ENCODE measurements at places on chromosomes 6 and 20. TPM values are rescaled to one million over a fixed set of nuclear protein-coding genes. Genes with fewer than 3 reads are reported as not detected.

GRCh38 chr6:107803957-107804356 lies 20.2 kb downstream of the SCML4 start:
- DNase-seq: no peak

DNA sequence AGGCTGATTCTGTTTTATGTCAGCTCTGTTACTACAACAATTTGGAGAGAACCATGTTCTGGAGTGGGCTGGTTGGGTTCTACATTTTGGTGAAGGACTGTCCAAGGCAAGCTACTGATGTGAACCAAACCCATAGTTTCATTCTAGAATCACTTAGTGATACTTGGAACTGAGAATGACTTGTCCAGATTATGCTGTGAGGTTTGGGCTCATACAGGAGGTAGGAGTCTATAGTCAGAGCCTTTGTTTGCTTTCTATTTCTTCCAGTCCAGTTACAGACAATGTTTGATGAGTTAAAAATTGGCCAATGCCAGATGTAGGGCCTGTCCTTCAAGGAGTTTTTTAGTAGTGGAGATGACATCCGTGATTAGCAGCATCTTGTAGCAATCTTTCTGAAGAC lies 97.9 kb downstream of the LRRC1 start:
- DNase-seq: no peak

DNA sequence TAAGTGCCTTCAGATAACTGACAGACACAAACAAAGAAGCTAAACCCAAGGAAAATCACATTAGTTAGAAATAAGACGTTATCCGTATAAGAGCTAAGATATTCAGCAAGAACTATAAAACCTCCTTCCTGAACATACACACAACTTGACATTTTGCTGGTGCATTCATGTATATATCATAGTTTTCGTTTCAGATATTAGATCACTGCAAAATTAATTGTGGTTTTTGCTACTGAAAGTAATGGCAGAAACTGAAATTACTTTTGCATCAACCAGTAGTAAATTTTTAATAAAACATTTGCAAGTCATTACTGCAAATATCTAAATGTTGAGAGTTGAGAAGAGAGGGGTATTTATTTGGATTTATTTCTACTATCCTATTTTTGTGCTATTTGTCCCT lies 26.1 kb upstream of the KCNQ5 start:
- no peak for DNase-seq

Gene TP53INP2
- 2.2 TPM for total RNA-seq

GRCh38 chr6:27868311-27868710 lies 43.9 kb downstream of the OR2B2 start:
- no peak for DNase-seq

Gene SCGN
- not detected for total RNA-seq

Gene DEFB116
- not detected for total RNA-seq

DNA sequence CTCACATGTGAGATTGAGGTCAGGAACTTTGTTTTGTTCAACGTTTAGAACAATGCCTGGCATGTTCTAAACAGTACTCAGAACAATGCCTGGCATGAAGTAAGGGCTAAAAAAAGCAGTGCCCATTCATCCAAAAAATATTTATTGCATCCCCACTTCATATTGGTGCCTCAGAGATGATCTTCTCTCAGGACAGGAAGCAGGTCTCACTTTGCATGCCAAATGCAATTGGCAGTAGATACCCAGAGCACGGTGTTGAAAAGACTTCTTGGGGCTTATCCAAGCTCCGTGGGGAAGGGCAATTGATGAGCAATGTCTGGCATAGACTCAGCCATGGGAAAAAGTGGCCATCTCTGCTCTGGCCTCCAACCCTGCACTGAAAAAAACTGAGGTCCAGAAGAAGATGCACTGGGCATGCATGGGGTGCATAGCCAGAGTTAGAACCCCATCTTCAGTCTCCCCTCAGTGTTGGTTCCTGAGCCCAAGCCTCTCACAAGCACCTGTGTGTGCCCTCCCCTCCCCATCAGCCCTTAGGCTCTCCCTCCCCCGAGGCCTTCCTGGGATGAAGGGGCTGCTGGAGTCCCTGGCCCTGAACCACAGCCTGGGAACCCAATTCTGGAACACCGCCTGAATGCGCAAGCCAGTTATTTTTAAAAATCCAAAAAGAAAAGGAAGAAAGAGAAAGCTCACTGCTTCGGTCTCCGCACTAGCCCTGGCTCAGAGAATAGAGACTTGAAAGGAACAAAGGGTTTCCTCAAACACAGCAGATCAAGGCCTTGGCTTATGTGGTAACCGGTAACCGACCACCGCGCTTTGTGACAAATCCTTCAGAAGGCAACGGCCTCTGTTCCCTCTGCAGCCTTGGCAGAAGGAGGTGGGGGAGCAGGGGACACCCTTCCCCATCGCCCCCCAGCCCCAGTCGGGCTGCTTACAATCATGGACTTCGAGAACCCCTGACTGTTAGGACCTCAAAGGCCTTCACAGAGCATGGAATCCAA lies 78.5 kb upstream of the SIRPA start:
- DNase-seq: no peak

Gene MYO6
- 7.1 TPM for total RNA-seq

DNA sequence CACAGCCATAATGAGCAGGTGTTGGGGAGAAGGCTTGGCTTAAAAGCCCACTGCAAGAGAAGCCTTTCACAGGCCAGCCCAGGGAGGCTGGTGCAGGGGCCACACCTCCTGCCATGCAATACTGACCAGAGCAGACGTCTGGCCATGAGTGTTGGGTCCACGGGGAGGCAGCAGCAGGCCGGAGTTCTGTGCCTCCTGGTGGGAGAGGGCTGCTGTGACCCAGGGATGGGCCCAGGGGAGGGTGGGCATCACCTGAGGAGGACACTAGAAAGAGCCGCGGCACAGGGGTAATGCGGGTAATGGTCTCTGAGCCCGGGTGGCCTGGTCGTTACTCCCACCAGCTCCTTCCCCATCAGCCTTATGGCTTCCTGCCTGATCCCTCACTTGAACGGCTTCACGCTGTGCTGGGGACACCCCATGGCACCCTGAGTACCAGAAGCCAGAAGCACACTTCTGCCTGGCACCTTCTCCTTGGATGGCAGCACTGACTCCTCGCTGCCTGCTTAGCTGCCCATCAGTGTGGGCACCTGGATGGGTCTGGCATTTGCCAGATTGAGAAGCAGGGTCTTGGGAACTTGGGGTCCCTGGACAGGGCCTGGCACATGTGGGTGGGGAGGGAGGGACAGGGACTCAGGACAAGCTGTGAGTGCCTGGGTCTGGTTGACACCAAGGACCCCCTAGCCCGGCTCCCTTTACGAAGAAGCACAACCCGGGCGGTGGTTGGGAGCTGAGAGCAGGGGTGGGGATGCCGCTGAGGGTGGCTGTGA lies 108.8 kb downstream of the ASXL1 start:
- no peak for DNase-seq

Gene GPR6
- total RNA-seq: not detected

DNA sequence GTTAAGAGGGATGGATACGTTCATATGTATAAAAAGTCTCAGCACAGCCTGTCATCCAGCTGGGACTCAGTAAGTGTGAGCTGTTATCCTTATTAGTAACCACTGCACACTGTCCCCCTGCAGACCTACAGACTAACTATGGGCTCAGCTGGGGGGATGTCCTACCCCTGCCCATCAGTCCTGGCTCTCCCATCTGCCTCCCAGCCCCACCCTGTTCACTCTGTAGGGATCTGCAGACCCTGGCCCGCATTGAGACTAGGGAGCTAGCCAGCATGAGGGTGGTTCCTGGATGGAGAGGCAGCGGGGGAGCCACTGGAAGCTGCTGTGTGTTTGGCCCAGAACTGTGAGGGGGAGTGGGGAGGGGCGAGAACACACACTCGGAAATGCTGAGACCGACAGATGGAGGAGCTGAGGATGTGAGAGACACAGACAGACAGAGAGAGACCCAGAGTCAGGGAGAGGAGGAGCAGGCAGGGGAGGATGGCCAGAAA lies 17.1 kb downstream of the XKR7 start:
- no peak for DNase-seq

DNA sequence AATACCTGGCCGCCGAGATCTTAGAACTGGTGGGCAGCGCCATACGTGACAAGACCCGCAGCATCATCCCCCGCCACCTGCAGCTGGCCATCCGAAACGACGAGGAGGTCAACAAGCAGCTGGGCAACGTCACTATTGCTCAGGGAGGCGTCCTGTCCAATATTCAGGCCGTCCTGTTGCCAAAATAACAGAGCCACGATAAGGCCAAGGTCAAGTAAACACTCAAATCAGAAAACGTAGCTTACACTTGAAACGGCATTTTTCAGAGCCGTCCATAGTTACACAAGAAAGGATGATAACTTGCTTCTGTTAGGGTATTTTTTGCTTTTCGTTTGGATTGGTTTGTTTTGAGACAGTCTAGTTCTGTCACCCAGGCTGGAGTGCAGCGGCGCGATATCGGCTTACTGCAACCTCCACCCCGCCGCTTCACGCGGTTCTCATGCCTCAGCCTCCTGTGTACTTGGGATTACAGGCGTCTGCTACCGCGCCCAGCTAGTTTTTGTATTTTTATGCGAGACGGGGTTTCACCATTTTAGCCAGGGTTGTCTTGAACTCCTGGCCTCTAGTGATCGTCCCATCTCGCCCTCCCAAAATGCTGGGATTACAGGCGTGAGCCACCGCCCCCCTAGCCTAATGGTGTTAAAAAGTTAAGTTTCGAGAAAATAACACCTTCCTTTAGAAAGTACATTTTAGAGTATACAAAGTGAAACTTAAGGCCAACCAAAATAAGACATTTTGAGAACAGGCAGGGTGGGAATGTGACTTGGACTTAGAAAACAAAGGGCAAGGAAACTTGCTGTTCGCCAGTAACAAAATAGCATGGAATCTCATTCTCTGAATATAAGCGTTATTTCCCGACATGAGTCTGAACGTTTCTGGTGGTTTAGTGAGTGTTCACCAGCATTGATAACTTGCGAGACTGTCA lies 42.8 kb upstream of the HFE start:
- DNase-seq: no peak

Gene ZKSCAN4
- 3.4 TPM for total RNA-seq

Gene APOBEC2
- not detected for total RNA-seq

GRCh38 chr6:901696-902460 lies 208.9 kb upstream of the EXOC2 start:
- no peak for DNase-seq

- no peak for DNase-seq
These were observed 67.5 kb upstream of the MBOAT1 start for GRCh38 chr6:20279608-20280287.

GRCh38 chr6:137033828-137034227 lies 10.9 kb downstream of the IL20RA start:
- no peak for DNase-seq

DNA sequence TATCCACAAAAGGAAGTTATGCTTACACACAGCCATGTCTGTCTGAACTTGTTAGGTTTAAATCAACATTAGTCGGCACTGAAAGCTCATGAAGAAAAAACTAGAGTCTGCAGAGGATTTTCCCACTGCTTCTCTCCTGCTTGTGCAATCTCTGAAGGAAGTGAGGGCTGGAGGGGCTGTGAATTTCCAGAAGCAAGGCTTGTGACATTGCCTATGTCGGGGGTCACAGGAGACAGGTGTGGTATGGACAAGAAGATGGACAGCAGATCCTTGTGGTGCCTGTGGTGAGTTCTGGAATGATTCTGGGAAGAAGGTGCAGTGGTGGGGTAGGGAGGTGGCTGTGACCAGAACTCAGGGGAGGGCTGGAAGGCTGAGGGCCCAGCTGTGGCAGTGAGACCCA lies 84.3 kb upstream of the TRAF3IP2 start:
- no peak for DNase-seq

- DNase-seq: no peak
These were observed 39.3 kb upstream of the SRPK1 start for GRCh38 chr6:35960187-35960586.

- no peak for DNase-seq
These were observed 30.5 kb downstream of the NPEPL1 start for GRCh38 chr20:58722877-58723627.

DNA sequence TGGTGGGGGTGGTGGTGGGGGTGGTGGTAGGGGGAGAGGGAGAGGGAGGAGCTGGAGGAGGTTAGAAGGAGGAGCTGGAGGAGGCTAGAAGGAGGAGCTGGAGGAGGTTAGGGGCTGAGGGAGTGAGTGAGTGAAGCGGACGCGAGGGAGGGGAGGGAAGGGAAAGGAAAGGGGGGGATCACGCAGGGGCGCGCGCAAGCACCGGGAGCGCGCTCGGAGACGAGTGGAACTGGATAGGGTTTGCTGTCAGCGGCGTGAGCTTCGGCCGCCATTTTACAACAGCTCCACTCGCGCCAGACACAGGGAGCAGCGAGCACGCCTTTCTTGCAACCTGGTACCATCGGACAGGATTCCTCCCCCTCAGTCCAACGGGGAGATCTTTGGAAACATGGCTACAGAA lies 90.5 kb upstream of the FERMT1 start:
- no peak for DNase-seq

DNA sequence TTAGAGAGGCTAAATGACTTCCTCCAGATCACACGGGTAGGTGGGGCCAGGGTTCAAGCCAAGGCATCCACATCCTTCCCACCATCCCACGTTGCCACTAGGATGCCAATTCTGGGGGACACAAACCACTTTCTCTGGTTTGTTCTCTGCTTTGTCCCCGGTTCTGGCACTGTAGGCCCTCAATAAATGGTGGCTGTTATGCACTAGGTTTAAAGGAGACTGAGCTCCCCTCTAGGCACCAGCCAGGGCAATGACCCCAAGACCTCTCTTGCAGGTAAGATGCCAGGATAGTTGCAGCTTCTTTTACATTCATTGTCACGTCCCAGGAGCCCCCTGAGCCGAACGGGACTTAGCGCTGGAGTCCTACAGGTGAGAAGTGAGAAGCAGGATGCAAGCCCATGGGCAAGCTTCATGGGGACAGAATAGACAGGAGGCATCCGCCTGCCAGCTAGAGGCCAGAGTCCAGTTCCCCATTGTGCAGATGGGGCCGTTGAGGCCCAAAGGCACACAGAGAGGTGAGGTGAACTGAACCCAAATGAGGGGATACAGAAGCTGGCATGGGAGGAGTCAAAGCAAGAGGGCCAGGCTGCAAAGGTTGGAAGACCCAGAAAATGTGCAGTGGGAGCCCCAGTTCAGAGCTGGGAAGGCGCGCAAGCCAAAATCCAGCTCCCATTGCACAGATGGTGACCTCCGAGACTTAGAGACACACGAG lies 677 bp downstream of the PXMP4 start:
- DNase-seq: no peak

DNA sequence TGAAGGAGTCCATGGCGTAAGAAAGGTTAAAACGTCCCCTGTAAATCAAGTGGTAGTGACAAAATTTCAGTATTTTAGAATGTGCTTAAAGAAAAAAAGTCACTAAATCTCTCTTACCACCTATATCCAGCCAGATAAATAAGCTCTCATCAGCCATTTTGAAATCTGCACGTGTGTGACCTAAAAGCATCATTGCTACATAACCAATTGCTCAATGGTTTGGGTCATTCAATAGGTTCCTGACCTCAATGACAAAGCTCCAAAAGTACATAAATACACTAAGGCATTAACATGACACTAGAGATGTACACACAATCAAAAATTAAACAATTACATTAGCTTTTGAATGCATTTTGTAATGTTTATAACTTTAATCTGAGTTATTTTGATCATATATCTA lies 272.4 kb downstream of the GMDS start:
- DNase-seq: no peak

- DNase-seq: no peak
These were observed 334.9 kb downstream of the RFPL4B start for GRCh38 chr6:112682071-112682470.

Gene MEI4
- not detected for total RNA-seq

Gene SLC35D3
- not detected for total RNA-seq
